Ovary (tissue), 10 donors: ENCODE measurements at places on chromosomes 1 and 21.

DNA sequence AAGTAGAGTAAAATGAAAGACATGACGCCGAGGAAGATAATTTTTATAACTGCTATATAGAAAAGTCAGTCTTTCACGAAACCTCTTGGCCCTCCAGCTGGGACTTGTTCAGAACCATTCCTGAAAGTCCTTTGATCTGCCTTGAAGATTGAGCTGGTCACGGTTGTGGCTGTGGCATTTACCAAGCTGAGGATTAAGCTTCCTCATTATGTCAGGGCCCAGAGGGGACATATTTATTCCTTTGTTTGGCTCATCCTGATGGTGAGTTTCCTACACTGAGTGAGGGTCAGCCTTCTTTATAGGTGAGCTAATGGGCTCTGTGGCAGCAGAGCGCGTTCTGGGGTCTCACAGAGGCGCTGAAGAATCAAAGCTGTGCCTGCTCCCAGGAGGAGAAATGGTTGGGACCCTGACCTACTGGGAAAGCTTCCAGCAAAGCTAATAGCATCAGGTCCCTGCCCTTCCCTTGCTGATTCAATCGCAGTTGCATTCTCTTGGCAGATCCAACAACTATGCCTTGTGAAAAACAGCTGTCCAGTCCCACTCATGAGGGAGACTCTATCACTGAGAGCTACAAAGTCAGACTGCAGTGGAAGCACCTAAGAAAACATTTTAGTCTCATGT lies 43.2 kb upstream of the PBX1 start:
- DNase-seq = no peak

DNA sequence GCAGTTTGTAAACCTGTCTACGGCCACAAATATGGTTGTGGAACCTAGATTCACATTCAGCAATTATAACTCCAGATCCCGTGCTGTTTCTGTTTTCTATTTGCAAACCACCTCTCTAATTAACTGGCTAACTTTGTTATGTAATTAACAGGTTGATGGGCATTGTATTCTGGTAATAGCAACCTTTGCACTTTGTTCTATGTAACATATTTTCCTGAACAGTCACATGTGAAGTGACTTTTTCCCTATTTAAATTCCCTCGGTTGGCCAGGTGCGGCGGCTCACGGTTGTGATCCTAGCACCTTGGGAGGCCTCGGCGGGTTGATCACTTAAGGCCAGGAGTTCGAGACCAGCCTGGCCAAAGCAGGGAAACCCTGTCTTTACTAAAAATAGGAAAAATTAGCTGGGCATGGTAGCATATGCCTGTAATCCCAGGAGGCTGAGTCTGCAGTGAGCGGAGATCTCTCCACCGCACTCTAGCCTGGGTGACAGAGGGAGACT lies 1.4 kb downstream of the ACADM start:
- no peak for DNase-seq

DNA sequence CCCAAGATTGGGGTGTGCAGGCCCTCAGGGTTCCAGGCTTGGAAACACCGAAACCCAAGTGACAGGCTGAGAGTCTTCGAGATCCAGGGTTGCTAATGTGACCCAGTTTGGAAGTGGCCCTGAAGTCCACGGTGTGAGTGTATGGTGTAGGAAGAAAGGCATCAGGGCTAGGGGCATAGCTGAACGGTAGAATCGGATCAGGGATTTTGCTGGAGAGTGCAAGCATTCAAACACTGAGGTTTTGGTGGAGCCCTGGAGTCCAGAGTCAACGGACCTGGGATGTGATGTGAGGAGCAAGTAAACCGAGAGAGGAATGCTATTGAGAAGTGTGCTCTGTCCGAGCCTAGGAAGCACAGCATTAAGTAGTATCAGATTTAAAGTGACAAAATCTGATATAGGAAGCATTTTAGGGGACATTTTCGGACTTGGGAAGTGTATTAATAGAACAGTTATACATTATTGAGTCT lies 958 bp downstream of the NFYC start:
- no peak for DNase-seq

DNA sequence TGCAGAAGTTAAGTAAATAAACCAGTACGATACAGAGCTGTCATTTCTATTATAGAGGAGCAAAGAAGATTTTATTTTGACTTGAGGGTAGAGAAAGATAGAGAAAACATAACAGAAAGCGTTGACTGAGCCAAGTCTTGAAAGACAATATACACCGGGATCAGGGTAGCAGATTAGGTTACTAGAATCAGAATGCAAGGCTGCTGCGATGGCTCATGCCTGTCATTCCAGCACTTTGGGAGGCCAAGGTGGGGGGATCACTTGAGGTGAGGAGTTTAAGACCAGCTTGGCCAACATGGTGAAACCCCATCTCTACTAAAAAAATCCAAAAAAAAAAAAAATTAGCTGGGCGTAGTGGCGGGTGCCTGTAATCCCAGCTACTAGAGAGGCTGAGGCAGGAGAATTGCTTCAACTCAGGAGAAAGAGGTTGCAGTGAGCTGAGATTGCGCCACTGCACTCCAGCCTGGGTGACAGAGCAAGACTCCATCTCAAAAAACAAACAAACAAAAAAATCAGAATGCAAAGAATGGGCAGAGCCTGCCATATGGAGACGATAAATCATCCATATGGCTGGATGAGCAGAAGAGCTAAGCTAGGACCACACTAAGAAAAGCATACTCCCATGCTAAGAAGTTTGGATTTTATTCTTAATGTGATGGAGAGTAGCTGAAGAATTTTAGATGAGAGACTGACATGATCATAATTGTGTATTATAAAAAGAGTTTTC lies 9.9 kb upstream of the ABCD3 start:
- no peak for DNase-seq

GRCh38 chr1:154411525-154411924 lies 6.4 kb downstream of the IL6R start:
- DNase-seq = no peak

- DNase-seq = no peak
Measured at GRCh38 chr1:59521456-59521855, 224.6 kb downstream of the FGGY start.

- no peak for DNase-seq
Measured at GRCh38 chr1:54329312-54330003, 76.7 kb downstream of the SSBP3 start.

- no peak for DNase-seq
Measured at GRCh38 chr21:24336491-24336890, 1270.8 kb downstream of the MRPL39 start.
